ENCODE measurements at places on chromosomes 5 and 9.

GRCh38 chr5:74482523-74482922 is 158.0 kb downstream of the ENC1 start:
- DNase-seq: no peak

DNA sequence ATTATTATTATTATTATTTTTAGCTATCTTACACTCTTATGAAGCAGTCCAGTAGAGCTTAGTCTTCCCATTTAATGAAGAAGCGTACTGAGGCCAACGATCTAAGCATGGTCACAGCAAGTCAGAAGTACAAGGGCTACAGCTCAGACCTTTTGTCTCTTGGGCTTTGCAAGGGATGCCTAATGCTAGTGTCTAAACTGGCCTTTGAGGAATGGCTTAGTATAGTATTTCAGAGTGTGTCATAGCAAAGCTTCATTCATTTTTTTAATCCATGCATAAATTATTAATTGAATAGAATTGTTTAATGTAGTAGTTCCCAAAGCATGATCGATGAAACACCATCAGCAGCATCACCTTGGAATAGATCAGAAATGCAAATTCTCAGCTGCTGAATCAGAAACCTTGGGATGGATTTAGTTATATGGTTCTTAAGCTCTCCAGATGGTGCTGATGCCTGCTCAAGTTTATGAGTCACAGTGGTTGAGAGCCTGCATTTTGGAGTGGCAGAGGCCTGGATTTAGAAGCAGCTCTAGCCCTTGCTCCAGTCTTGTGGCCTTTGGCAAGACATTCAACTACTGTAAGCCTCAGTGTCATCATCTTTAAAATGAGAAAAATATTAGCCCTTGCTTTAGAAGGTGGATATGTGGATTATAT is 6.1 kb downstream of the IL12B start:
- no peak for DNase-seq

GRCh38 chr5:4563400-4563799 is 576.7 kb upstream of the ADAMTS16 start:
- no peak for DNase-seq

- DNase-seq: no peak
Observed at GRCh38 chr5:39605588-39606575, 181.1 kb upstream of the DAB2 start.
